ENCODE measurements at places on chromosomes 6 and 20.
A peak's percentile ranks its signal among the peaks of the same experiment; 100 is the strongest.

DNA sequence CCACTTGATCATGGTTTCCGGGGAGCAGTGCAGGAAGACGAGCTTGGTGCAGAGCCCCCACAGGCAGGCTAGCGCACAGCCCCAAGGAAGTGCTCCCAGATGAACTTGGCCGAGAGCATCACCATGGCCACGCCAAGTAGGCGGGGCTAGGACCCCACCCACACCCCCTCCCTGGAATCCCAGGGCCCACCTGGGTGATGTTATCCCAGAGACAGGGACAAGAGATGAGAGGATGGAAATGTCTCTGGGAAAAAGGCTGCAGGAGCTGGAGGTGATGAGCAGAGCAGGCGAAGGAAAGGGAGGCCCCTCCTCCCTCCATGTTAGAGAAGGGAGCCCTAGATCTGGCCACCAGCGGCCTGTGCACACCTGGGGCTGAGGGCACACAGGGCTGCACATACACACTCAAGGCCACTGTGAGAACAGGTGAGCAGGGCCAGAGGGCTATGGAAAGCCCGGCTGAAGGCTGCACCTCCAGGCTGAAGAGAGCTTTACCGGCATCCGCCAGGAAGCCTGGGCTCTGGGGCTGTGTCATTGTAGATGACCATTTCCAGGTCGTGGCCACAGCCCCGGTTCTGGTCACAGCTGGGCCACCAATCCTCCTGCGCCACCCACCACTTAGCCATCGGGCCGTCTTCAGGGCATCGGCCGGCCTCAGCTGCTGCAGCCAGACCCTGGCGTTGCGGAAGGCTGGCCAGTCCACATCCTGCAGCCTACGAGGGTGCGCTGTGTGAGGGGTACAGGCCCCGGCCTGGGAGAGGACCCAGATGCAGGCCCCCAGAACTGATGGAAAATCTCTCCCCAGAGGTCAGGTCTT, 24.9 kb downstream of the NPEPL1 start:
- no peak for DNase-seq

DNA sequence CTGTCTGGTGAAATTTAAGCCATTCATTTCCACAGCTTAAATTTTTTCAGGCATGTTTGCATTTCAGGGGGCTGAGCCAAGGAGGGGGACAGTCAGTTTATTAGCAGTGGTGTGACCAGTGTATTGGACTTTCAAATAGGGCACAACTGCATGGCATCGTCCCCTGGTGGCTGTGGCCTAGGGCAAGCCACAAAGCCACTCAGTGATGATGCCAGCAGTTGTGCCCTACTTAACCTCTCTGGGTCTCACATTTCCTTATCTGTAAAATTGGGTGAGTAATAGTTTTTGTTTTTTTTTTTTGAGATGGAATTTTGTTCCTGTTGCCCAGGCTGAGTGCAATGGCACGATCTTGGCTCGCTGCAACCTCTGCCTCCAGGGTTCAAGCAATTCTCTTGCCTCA, 48.0 kb downstream of the CDC5L start:
- no peak for DNase-seq

DNA sequence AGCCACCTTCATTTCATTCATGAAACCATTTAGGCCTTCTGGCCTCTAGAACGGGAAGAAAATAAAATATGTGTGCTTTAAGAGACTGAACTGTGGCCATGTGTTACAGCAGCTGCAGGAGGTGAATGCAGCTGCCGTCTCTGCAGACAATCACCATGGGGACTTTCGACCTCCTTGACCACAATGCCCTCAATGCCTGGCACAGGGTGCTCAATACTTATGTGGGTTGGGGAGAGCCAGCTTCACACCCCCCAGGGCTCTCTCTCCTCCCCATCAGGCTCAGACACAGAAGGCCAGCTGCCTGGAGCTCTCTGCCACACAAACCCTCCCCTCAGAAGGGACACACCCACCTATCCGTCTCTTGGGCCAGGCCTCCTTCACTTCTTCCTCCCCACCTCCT, 43.5 kb downstream of the ANKRD60 start:
- no peak for DNase-seq

- DNase-seq: no peak
Observed at GRCh38 chr20:34859367-34859766, 13.3 kb downstream of the GGT7 start.

DNA sequence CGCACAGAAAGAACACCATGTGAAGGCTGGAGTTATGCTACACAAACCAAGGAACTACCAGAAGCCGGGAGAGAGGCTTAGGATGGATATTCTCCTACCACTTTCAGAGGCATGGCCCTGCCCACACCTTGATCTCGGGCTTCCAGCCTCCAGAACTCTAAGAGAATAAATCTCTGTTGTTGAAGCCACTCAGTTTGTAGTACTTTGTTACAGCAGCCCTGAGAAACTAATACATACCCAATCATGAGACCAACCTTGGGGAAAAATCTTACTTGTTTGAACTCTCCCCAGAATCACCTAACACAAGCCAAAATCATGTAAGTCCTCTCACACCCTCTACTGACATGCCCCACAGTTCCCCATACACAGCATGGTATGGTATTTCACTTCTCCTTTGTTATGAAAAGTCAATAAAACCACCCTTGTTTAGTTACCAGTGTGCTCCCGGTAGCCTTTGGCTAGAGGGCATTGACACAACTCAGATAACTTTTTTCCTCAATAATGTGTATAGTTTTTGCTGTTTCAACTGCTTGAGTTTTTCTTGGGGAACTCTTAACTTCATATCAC, 40.7 kb upstream of the SLC2A12 start:
- no peak for DNase-seq

DNA sequence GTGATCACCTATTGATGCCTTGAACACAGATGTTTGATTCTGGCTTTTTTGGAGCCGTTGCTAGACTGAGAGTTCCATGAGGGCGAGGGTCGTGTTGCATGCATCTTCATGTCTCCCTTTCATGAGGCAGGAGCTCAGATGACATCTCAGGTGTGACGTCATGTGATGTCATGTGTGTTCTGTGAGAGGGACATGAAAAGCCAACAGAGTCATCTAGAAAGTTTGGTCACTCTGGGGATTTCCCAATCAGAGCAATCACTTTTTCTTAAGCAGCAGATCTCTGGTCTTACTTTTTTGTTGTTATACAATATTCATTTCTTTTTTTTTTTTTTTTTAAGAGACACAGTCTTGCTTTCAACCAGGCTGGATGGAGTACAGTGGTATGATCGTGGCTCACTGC, 411.8 kb downstream of the PREX1 start:
- no peak for DNase-seq

- DNase-seq: peak; percentile 58
Observed at GRCh38 chr6:73657201-73657600, 3.4 kb upstream of the SLC17A5 start.

- DNase-seq: no peak
Observed at GRCh38 chr6:130047088-130047995, 29.0 kb downstream of the L3MBTL3 start.

- no peak for DNase-seq
Observed at GRCh38 chr6:116827561-116828240, 1.2 kb downstream of the GPRC6A start.

GRCh38 chr20:62186887-62187866, 4.3 kb downstream of the MTG2 start:
- DNase-seq: no peak

DNA sequence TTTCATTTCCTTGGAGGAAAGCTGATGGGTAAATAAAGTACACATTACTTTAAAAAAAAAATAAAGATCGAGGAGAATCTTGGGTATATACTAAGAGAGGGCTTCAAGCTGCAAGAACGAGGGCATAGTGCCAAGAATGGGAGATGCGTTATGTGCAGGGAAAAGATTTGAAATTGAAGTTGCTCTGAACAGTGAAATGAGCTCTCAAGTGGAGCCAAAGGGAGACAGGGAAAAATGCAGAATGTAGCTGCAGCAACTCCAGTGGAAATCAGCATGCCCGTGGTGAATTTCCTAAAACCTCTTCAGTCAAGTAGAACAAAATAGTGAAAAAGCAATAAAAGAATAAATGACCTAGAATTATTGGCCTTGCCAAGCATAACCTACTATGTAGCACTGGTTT, 11.4 kb upstream of the COL9A1 start:
- DNase-seq: no peak

GRCh38 chr20:20366551-20366875, 1.4 kb upstream of the INSM1 start:
- no peak for DNase-seq

DNA sequence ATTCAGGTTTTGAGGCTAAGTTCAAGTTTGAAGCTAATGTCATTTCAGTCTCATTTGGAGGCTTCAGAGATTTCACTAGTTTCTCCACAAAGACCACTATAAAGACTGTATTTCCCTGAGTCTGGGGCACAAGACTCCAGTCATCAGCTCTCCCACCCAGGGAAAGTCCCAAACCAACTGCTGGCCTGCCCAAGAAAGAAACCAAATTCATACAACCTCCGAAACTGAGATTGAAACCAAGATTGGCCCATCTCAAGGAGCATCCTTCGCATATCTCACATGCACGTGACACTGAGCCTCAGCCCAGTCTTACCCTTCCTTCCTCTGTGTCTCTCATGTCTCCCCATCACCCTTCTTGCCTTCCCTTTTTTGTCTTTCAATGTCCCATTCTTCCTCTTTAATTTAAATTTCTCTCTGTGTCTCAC, 3.5 kb upstream of the LTA start:
- DNase-seq: peak; percentile 92

GRCh38 chr6:148835920-148836441, 89.2 kb downstream of the UST start:
- peak; percentile 61 for DNase-seq

DNA sequence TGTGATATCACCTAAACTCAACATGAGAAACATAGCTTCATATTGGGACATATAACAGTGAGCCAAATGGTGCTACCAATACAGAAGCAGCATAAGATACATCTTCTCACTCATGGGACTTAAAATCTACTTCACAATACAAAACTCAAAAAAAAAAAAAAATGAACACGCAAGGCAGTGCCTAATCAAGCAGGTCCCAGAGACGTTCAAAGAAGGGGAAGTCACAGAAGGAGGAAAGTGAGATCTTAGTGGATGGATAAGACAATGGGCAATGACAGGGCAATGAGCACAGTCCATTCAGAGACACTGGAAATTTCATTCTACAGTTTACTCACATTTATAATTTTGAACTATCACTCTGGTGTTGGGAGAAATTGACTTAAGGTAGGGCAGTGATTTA, 88.3 kb downstream of the FAM50B start:
- no peak for DNase-seq

DNA sequence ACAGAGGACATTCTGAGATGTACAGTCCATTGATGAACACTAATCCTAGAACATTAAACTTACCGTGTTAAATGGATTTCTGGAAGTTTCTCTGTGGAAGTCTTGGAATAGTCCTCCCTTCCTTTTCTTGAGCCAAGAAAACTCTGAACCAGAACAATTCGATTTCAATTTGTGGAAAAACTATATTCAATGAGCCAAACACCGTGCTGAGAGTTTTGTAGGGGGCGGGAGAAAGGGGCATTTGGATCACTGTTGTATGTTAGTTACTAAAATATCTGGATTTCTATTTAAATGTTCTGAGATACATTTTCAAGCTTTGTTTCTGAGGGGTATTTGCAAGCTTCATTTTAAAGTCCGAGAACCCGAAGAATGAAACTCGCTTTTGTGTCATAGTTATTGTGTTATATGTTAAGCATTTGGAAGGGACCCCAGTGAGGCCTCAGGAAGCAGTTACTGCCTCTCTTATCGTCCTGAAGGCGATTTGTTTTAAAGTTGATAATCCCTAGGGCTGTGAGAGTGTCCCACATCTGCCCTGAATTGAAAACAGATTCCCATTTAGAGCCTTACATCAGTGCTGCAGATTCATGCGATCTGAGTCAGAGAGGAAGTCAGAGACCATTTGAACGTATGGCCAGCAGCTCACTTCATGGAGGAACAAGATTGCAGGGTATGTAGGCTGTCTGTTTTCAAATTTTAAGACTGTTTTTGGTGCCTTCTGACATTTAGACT, 70.8 kb upstream of the SASH1 start:
- DNase-seq: no peak
